ENCODE measurements at places on chromosomes 3 and 15.
A peak's percentile ranks its signal among the peaks of the same experiment; 100 is the strongest.

DNA sequence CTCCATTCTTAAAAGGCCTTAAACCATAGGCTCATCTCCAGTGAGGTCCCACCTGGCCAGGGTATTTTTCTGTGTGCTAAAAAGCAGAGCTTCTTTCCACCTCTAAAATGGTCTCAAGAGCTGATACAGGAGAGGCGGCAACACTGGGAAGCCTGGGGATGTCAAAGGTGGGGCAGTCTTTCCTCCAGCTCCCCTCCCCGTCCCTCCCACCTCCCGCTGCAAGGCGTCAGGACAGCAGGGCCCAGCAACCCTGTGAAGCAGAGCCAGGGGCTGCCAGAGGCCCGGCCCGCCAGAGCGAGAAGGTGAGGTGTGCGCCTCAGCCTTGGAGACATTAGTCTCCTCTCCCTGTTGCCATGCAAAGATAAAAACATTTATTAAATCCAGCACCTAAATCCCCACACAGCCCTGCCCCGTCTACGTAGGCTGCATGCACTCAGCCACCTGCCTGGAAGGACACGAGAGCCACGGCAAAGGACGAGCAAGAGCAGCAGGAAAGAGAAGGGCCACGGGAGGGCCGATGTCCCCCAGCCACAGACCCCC, 75.6 kb downstream of the FAM174B start:
- no peak for DNase-seq

DNA sequence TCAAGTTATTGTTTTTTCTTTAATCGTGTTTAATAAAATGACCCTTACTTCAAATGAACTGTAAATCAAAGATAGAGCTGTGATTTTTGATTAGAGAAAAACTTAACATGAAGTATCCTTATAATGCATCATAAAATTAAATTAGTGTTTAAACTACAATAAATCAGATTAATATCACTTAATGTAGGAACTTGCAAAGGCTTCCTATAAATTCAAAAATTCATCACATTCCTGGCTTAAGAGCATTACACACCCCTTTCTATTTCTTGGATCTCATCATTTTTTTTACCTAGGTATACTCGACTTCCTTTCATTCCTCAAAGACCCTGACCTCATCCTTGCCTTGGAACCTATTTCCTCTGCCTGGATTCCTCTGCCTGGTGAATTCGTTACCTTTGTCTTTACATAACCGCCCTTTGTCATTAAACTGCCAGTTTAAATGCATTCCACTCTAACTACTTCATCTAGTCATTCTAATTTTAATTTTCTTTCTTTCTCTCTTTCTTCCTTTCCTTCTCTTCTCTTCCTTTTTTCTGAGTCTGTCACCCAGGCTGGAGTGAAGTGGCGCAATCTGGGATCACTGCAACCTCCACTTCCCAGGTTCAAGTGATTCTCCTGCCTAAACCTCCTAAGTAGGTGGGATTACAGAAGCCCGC, 1244.5 kb downstream of the OTOL1 start:
- DNase-seq = no peak

GRCh38 chr15:64883100-64883581, 28.6 kb upstream of the ANKDD1A start:
- DNase-seq = no peak

DNA sequence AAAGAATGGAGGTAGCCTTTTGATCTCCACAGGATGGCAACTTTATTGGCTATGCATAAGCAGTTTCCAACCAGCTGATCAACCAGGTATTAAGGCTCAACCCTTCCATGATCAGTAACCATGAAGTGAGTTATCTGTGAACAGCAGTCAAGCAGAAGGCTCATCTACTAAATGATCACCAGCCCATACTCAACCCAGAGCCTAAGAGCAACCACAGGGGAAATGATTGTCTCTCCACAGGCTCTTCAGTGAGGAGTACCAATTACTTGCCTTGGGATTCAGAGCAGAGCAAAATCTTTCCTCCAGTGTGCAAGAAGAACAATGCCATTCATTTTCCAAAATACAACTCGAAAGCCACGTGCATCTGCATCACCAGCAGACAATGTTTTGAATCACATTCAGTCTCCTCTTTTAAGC, 754.8 kb downstream of the ROBO1 start:
- no peak for DNase-seq

- peak; percentile 99 for DNase-seq
Observed at GRCh38 chr3:194598771-194599557, 34.3 kb downstream of the TMEM44 start.

DNA sequence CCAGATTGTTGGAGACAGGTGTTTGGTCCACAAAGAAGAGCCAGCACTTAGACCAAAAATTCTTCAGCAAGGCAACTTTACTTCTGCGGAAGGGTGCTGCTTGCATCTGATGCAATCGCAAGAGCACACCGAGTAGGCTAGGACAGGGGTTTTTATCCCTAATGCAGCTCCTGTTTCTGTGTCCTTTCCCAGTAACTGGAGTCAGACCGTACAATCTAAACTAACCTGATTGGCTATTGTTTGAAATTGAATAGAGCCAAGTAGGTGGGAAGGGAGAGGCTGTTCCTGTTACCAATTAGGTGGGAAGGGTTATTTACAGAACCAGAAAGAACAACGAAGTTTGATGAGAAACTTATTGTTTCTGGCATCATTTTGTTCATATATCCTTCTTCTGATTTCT, 77.6 kb downstream of the CHCHD4 start:
- DNase-seq = no peak

DNA sequence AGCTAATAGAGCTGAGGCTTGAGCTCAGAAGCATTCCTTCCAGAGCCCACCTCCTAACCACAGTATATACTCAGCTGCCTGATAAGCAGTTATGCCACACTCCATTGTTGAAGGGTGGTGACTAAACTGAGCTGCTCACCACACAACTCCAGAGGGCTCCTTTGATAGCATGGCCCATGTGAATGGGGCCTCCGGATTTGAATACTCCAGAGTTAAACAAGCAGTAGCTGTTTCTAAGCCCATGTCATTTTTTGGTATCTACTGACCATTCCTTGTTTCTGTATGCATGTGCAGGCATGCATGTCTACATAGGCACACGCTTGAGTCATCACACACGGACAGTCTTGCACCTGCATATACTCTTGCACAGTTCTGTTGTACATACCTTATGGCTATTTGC, 28.9 kb downstream of the IGSF10 start:
- peak; percentile 47 for DNase-seq

- DNase-seq = no peak
Observed at GRCh38 chr15:63860155-63860554, 26.4 kb upstream of the HERC1 start.

DNA sequence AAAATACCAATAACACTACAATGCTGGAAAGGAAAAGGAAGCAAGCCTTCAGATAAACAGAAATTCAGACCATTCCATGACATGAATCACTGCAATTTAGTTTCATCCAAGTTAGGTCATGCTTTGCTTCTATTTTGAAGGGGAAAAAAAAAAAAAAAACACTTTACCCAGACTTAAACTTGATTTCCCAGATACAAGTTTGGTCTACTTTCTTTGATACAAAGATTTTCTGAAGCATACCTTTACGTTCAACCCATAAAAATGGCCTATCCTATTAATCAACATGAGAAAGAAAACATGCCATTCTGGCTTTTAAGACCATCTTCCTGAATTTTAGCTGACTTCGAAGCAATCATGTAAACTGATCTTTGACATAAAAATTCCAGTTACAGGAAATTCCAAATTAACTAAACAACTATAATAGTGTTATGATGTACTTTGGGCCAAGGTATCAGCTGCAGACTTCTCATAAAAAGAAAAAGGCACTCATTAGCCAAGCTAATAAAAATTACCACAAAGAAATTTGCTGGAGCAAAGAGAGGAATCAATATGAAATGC, 12.6 kb downstream of the OSBPL10 start:
- DNase-seq = peak; percentile 79

DNA sequence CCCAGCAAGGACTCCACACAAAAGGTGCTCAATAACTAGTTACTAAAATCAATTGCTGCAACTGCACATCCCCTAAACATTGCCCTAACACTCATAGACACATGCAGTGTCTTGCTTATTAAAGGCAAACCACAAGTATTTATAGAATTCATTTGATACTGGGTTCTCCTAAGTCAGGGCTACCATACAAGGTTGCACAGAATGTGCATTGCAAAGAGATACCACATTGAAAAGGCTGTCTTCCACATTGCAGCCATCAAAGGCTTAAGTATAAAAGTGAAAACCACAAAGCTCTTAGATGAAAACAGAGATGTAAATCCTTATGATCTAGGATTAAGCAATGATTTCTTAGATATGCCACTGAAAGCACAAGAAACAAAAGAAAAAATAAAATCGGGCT, 33.6 kb upstream of the TOPAZ1 start:
- peak; percentile 53 for DNase-seq
